Stimulated activated memory B cell treated with anti-CD40 and anti-IgM and Interleukin-4, amounts not matched to agents 10 μg/mL and 1 μg/mL and 100 μg/mL, for 72 hours (primary cell): ENCODE measurements at places on chromosomes 4 and X.

DNA sequence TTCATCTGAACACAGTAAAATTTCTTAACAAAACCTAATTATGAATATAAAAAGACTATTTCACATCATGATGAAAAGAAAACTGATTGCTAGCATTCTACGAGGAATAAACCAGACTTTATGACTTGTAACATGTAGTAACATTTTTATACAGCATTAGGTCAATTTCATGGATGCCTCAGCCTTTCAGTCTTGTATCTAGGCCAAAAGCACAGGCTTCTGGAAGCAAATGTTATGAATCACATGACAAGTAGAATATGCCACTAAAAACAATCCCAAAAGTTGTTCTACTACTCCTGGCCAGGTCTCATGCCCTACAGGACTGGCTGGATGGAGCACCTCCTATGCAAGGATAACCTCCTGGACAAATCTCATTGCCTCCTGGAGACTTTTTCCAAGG is 101.2 kb downstream of the ARHGAP6 start:
- ATAC-seq = no peak

- ATAC-seq = no peak
These were observed at the start of gene IGSF1 for GRCh38 chrX:131288738-131289511. IGSF1 (minus strand) TSS chrX:131289306; CDS start chrX:131286674, 2,632 bp downstream.

DNA sequence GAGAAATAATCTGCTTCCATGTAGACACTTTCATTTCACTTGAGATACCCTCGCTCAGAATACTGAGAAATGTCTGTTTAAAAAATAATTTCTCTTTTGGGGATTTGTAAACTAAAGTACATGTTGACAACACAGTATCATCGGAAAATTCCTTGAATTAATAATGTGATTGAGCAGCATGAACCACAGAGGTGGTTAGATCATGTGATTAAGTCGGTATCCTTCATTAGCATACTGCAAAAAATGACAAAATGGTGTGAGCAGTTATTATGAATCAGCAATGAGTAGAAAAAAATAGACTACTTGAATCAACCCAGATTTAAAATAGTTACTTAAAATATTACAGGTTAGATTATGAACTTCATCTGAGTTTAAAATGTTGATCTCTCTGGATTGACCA is 14.1 kb downstream of the MAP7D3 start:
- no peak for ATAC-seq

DNA sequence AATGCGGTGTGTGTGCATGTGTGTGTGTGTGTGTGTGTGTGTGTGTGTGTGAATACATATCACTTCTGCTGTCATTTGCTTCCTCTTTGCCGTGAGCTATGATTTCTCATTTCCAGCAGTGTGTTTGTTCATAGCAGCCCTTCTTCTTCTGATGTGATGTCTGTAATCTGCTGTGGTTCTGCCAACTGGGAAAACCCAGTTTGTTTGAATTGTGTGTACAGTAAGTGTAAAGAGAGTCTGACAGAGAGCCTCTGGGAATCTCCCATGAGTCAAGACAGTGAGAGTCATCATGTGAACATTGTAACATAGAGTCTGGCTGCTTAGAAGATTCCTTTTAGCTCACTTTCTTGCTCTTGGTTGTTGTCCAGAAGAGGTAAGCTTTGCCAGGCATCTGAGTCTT is 8.4 kb upstream of the NWD2 start:
- ATAC-seq = no peak

- no peak for ATAC-seq
These were observed 952.4 kb downstream of the TRAM1L1 start for GRCh38 chr4:116132946-116133345.

DNA sequence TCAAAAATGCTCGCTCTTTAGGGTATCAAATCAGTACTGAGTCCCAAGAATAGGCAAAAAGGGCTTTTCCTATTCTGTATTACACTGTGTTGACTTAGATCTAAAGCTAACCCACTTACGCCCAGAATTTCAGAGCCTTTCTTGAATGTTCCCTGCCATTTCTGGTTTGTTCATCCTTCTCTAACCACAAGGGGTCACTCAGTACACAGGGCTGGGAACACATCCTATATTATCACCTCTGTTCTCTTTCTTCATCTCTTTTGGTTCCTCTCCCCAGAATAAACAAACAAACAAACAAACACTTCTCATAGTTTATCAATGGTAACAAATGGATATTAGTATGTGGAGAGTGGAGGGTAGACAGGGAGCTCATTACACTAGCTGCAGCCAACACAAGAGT is 25.5 kb upstream of the MORC4 start:
- no peak for ATAC-seq

- ATAC-seq = no peak
These were observed 31.0 kb downstream of the SRPX start for GRCh38 chrX:38189431-38190250.

- ATAC-seq = no peak
These were observed 172.5 kb downstream of the ANK2 start for GRCh38 chr4:113221990-113222389.

DNA sequence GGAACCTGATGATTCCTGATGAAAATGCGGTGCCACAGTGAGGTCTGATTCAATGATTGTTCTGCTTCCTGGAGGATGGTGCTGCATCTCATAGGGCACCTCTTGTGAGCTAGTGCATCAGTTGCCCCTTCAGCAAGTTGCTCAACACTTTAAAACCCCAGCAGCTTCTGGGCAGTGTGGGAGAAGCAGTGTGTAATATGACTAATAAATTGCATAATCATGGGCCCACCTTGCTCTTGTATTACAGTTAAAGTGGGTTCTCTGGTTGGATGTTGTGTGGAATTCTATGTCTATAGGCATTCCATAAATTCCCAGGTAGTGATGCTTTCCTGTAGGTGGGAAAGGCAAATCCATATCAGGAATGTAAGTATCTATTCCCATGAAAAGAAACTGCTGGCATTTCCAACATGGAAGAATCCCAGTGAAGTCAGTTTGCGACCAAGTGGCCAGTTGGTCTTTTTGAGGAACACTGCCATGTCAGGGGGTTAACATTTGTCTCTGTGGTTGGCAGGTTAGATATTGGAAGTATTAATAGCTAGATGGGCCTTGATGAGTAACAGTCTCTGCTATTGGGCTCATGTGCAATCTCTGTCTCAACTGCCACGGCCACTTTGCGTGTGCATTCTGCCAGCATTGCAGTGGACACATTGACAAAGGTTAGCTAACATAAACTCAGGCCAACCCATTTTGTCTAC is 121.1 kb upstream of the OTUD4 start:
- no peak for ATAC-seq

- peak; percentile 43 for ATAC-seq
These were observed 190.5 kb upstream of the GALNTL6 start for GRCh38 chr4:171622729-171623128.

- no peak for ATAC-seq
These were observed 57.7 kb downstream of the KLHL13 start for GRCh38 chrX:118058924-118059323.

DNA sequence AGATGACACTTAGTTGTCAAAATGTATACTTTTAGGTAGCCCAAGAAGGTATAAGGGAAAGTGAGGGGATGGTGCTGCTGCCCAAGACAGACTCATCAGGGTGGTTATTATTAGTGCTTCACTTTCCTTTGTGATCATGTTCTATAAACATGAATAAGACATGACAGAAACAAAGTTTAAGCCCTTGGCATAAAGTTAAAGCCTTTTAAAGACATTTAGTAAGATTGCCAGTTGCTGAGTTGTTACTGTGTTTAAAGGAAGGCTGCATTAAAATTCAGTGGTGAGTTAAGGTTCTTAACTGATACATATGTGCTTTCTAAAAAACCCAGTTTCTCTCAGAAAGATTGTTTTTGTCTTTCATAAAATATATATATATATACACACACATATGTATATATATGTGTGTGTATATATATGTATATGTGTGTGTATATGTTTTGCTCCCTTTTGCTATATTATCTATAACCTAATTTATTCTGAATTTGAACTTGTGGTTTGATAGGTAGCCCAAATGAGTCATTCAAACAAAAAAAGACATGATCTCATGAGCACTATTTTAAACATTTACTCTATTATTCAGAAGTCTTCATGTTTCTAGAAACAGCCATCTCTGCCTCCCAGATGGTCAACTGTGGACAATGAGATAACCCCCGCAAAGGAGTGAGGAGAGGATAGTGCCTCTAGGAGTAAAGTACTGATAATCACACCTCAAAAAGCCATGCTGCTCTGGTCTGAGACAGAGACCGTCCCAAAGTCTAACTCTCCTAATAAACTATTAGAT is 98.1 kb upstream of the OTUD4 start:
- no peak for ATAC-seq

DNA sequence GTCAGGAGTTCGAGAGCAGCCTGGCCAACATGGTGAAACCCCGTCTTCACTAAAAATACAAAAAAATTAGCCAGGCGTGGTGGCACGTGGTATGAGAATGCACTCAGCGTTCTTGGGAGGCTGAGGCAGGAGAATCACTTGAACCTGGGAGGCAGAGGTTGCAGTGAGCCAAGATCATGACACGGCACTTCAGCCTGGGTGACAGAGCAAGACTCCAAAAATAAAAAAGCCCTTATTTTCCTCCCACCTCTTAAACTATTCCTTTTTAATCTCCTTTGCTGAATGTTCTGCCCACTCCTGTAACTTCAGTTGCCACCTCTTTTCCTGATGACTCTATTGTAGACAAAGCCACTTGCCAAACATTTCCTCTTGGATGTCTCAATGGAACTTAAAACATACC is 72.6 kb downstream of the TAF1 start:
- ATAC-seq = no peak
